ENCODE measurements at places on chromosomes 3 and 15.
A peak's percentile ranks its signal among the peaks of the same experiment; 100 is the strongest.

DNA sequence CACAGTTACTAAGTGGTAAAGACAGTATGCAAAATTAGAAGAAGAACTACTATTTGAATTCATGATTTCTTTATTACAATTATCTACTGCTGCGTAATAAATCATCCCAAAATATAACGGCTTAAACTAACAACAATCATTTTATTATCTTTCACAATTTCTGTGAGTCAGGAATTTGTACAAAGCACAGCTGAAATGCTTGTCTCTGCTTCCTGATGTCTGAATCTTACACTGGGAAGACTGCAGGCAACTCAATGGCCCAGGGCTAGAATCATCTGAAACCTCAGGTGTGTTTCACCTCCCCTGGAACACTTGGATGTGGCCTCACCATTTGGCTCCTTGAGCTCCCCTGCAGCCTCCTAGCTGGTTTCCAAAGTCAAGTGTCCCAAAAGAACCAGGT lies 145.1 kb downstream of the MAGI1 start:
- no peak for DNase-seq

DNA sequence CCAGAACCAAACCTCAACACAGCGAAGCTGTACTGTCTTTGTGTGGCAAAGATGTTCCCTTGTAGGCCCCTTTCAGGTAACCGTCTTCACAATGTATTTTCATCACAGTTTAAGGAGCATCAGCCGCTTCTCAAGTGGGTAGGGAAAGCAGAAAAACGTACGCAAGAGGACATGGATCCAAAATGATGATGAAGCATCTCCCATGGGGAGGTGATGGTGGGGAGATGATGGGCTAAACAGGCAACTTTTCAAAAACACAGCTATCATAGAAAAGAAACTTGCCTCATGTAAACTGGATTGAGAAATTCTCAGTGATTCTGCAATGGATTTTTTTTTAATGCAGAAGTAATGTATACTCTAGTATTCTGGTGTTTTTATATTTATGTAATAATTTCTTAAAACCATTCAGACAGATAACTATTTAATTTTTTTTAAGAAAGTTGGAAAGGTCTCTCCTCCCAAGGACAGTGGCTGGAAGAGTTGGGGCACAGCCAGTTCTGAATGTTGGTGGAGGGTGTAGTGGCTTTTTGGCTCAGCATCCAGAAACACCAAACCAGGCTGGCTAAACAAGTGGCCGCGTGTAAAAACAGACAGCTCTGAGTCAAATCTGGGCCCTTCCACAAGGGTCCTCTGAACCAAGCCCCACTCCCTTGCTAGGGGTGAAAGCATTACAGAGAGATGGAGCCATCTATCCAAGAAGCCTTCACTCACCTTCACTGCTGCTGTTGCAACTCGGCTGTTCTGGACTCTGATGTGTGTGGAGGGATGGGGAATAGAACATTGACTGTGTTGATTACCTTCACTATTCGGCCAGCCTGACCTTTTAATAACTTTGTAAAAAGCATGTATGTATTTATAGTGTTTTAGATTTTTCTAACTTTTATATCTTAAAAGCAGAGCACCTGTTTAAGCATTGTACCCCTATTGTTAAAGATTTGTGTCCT lies 60.0 kb downstream of the AAGAB start:
- no peak for DNase-seq

GRCh38 chr3:61561374-61562041 lies at the start of gene PTPRG:
TSS of gene PTPRG (plus strand) at chr3:61561571. CDS start at chr3:61562288, 717 bp downstream.
- peak; percentile 75 for DNase-seq

- no peak for DNase-seq
These were observed 247.1 kb upstream of the LMCD1 start for GRCh38 chr3:8254489-8254888.

DNA sequence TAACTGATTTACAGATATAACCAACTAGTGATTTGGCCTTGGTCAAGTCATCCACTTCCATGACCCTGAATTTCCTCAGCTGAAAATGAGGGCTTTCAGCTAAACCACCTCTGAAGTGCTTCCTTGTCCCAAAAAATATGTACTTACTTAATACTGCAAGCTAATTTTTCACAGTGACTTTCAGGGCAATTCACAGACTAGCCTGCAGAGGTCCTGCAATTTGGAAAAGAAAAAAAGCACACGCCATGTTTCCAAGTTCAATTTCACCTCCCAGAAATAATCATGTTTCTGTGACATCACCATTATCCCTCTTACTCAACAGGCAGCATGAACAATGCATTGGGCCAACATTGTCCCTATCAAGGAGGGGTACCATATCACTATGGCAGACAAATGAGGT lies 218.2 kb downstream of the SHOX2 start:
- DNase-seq, result no peak

DNA sequence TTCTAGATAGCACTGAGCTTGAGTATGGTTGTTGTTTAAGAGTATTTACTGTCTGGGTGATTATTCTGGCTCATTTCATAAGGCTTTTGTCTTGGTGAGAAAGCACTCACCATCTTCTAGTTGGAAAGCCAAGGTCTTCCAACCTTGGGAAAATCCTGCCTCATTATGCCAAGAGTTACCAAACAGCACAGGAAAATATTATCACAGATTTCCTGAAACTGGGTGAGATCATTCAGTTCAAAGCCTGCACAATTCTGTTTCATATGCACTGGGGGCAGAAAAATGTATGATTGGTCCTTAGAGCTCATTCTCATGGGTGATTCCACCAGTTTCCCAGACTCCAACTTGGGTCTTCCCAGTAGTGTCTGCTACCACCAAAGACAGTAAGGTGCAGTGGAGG lies 291.8 kb downstream of the RORA start:
- DNase-seq, result no peak

GRCh38 chr3:127908951-127909350 lies 6.1 kb upstream of the KBTBD12 start:
- no peak for DNase-seq

DNA sequence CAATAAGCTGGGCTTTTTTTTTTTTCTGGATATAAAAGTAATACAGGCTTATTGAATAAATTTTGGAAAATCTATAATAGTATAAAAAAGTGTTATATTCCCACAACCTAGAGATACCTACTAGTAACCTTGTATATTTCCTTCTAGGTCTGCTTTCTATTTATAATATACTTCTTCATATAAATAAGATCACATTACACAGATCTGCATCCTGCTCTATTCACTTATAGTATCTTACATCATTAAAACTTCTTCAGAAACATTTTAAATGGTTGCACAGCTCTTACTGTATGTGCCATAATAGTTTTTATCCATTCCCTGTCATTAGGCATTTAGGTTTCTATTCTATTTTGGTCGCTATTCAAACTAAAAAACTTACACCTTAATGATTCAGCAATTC lies 87.0 kb upstream of the TTBK2 start:
- DNase-seq, result no peak

GRCh38 chr3:196057760-196058331 lies 24.0 kb downstream of the TFRC start:
- DNase-seq, result no peak

DNA sequence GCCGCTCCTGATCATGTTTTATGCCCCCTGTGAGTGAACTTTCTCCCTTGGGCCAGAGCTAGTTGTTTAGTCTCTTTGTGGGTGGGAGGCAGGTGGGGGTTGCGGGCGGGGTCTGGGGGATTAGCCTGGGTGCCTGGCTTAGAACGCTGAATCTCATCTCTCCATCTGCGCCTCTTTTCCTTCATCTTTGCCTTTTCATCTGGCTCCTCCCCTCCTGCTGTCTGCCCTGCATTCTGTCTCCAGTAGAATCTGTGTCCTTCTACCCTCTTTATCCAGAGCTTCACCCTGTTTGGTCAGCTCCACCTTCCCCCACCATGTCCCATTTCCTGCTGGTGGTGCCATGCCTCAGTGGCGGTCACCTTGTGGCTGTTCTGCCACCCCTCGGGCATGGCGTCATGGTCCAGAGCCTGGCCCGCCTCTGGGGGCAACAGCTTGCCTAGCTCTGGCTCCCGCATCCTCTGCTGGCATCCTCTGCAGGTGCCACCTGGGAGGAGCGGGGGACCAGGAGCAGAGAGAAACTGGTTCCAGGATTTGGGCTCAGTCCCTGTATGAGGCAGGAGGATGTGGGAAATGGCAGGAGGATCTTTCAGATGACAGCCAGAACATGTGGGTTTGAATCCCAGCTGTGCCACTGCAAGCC lies 44.3 kb downstream of the PDIA5 start:
- DNase-seq, result no peak

DNA sequence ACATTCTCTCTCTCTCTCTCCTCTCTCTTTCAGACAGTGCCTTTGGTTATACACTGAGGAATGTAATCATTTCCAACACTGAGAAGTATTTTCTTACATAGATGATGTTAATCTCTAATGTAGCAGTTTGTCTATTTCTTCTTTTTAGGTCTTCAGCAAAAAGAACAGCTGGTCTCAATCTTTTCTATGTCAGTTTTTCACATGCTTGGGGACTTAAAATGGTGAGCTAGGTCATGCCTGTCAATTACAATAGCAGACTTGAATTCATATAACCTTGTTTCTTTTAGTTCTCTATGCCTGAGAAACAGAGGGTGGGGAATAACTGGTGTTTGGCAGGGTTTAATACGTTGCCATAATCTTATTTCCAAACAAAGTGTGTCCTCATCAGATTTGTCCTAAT lies 786.2 kb downstream of the SQOR start:
- DNase-seq, result no peak

DNA sequence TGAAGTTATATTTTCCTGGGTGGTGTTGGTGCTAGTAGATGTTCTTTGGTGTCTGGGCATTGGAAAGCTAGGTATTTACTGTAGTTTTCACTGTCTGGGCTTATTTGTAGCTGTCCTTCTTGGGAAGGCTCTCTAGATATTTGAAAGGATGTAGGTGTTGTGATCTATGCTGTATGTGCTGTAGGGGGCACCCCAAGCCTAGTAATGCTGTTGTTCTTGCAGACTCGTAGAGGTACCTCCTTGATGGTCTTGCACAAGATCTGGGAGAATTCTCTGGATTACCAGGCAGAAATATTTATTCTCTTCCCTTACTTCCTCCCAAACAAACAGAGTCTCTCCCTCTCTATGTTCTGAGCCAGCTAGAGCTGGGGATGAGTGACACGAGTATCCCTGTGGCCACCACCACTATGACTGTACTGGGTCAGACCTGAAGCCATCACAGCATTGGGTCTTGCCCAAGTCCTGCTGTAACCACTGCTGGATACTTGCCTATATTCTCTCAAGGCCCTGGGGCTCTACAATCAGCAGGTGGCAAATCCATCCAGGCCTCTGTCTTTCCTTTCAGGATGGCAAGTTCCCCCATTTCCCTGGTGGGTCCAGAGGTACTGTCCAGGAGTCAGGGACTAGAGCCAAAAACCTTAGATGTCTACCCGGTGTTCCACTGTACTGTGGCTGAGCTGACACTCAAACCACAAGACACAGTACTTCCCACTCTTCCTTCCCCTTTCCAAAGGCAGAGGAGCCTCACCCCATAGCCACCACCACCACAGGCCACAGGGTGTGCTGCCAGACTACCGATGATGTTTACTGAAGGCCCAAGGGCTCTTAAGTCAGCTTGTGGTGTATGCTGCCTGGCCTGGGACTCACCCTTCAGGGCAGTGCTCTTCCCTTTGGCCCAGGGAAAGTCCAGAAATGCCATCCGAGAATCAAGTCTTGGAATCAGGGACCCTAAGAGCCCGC lies 195.2 kb upstream of the DPPA4 start:
- DNase-seq, result peak; percentile 23

DNA sequence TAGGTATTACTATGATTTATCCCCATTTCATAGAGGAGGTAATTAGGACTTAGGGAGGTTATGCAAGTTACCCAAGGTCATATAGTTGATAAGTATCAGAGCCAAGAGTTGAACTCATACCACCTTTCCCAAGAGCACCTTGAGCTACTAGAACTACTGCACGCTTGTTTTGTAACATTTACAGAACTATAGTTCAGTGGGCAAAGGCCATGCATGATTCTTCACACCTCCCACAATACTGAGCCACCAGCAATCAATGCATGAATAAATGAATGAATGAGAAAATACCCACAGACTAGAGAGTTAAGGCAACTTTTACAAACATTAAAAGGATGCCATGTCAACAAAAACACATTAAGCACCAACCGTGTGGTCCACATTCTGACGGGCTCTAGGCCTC lies 46.8 kb downstream of the LIPC start:
- no peak for DNase-seq

DNA sequence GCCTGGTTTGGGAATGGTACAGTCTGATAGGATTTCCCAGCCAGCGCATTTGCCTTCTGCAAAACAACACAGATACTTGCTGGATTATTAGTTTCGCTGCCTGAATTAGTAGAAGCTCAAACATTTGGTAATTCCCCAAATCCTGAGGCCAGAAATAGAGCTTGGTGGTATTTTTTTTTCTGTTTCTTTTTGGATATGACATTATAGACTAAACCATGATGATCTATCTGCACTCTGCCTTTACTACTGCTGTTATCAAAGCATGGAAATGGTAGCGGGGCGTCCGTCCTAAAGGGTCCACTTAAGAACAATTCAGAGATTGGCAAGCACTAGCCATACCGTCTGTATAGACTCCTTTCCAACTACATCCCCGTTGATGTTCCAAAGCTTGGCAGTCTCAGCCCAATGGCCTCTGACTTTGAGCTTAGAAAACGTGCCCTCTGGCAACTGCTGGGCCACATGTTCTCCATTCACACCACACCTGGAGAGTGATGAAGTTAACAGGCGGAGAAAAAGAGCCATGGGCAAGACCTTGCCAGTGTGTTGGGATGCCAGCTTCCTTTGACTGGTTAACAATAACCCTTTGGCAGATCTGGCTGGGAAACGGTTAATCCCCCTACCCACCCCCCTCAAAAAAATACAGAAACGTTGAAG lies 241.0 kb upstream of the NR2F2 start:
- no peak for DNase-seq

DNA sequence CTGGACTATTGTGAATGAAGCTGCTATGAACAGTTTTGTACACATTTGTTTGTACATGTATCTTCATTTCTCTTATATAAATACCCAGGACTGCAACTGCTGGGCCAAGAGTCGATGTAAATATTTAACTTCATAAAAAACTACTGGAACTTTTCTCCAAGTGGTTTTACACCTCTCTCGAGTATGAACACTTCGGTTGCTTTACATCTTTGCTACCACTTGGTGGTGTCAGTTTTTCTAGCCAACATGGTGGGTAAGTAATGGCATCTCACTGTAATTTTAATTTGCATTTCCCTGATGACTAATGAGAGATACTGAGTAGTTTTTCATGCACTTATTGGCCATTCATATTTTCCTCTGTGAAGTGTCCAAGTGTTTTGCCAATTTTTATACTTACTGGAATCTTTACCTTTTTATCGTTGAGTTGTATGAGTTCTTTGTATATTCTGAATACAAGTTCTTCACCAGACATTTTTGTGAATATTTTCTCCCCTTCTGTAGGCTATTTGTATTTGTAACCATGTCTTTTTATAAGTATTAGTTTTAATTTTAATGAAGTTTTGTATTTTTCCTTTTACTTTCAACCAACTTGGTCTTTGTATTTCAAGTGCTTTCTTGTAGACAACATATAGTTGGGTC lies 44.4 kb downstream of the PCOLCE2 start:
- DNase-seq, result no peak

- DNase-seq, result no peak
These were observed 5.0 kb downstream of the ZBED2 start for GRCh38 chr3:111590143-111590491.

DNA sequence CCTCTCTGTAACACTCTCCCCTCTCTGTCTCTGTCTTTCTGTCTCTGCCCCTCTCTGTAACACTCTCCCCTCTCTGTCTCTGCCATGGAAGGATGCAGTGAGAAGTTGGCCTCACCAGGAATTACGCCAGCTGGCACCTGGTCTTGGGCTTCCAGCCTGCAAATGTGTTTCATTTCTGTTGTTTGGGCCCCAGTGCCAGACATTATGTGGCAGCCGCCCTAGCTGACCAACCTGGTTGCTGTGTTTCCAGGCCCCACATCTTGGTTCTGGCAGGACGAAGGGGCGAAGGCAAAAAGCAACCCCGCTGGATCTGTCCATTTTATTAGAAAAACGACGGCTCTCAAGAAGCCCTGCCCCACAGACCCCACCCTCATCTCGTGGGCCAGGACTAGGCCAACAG lies 5.2 kb upstream of the ZXDC start:
- no peak for DNase-seq
